ENCODE measurements at places on chromosomes 3 and 15.

- DNase-seq = no peak
These were observed 75.7 kb downstream of the EFL1 start for GRCh38 chr15:82186719-82187406.

DNA sequence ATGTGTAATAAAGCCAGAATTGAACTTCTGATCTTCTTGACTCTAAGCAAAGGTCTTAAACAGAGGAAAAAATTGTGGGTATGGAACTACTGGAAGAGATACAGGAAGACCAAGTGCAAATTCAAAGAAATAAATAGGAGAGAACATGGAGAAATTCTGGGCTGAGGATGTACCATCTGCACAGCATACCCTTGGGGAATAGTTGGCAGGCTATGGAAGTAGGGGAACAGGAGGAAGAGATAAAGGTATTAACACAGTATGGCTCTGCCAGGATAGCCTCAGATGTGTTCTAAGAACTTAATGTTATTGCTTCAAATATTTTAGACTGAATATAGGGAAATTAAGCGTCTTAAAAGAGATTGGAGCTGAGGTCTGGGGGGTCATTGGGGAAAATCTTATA lies 485.4 kb downstream of the CNTN3 start:
- no peak for DNase-seq

- DNase-seq = no peak
These were observed 61.5 kb upstream of the TPM1 start for GRCh38 chr15:62981071-62981470.

- DNase-seq = no peak
These were observed 157.7 kb upstream of the FAM3D start for GRCh38 chr3:58824285-58824684.

- DNase-seq = no peak
These were observed 68.2 kb downstream of the RAB11A start for GRCh38 chr15:65937476-65937875.

DNA sequence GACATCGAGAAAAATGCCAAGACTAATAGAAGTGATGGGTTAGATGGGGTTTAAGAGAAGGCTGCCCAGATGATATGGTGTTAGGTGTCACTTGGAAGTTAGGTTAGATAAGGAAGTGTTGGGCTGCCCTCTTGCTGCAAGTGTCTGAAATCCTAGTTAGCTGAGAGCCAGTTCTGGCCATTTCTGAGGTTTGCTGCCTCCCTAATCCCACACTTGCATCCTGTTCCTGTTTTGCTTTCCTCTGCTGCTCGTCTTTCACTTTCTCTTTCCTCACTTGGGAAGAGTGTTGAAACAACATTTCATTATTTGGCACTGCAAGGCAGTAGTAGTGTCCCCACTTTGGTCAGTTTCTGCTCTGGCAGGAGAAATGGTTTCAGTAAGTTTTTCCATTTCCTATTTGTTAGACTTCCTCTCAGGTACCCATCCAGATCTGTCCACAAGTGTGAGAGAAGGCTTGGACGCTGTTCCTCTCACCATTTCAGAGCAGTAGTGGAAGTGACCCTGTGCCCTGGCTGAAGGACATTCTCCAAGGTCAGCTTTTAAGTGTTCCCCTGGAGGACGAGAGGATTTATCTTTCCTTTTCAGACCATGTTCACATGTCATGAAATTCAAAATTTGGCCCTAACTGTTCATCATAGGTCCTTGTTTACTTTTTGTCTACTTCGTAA lies 93.3 kb downstream of the ADAMTSL3 start:
- no peak for DNase-seq

GRCh38 chr3:60036803-60037202 lies 987.0 kb upstream of the CFAP20DC start:
- DNase-seq = no peak

- no peak for DNase-seq
These were observed 14.3 kb upstream of the TNFAIP8L3 start for GRCh38 chr15:51108933-51109550.

DNA sequence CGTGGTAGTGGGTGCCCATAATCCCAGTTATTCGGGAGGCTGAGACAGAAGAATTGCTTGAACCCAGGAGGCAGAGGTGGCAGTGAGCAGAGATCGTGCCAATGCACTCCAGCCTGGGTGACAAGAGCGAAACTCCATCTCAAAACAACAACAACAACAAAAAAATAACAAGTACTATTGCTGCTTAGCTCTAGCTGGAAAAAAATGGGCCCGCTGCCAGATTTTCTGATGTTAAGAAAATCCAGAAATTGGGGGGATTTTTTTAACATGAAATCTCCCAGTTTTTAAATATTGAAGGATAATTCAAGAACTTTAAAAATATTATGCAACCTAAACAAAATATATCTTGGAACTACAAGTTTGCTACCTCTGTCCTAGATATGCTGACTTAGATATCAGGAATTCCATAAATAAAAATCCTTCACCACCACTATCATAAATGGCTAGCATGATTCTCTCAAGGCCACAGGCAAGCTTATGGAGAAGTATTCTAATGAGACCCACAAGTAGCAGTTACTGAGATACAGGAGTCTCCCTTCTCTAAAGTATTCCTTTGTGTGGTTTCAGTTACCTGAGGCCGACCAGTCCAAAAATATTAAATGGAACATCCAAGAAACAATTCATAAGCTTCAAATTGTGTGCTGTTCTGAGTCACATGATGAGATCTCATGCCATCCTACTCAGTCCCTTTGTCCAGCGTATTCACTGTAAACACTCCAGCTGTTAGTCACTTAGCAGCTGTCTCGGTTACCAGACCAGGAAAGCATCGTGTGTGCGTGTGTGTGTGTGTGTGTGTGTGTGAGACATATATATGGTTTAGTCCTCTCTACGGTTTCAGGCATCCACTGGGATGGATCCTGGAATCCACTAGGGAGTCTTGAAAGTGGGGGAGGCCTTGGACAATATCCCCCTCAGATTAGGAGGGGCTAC lies 277.2 kb downstream of the TBL1XR1 start:
- no peak for DNase-seq

DNA sequence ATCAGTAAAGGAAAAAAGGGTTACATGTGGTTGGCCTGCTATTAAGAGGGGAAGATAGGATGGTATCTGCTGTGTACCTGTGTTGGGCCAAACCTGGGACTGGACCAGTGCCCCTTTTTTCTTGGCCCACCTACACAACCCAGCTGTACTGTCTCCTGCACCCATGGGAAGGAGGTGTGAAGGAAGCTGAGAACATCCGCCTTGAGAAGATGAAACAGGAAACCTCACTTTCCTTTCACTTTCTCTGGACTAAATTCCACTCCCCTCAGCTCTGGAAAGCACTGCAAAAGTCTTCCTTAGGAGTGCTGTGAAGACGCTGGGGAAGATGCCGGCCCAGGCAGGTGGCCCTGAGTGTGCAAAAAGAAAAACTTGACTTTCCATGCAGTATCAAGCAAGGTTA lies 37.6 kb downstream of the LRRN1 start:
- DNase-seq = no peak

GRCh38 chr3:122572940-122573412 lies 4.5 kb upstream of the PARP15 start:
- DNase-seq = no peak

DNA sequence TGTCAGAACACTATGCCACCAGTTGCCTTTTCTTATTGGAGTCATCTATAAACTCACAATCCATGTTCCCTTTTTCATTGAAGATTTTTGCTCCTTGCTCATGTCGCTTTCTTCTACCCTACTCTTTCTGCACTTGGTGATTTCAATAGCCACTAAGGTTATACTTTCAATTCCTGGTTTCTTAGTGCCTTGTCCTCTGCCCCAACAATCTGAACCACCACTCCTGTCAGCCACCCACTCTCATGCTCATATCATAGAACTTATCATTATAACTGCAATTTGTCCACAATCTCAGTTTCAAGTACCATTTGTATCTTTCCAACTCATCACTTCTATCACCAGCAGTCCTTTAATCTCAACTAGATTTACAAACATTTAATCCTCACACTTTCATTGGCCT lies 10.0 kb upstream of the GRAMD1C start:
- no peak for DNase-seq

GRCh38 chr3:60144071-60144470 lies 1094.2 kb upstream of the CFAP20DC start:
- no peak for DNase-seq

DNA sequence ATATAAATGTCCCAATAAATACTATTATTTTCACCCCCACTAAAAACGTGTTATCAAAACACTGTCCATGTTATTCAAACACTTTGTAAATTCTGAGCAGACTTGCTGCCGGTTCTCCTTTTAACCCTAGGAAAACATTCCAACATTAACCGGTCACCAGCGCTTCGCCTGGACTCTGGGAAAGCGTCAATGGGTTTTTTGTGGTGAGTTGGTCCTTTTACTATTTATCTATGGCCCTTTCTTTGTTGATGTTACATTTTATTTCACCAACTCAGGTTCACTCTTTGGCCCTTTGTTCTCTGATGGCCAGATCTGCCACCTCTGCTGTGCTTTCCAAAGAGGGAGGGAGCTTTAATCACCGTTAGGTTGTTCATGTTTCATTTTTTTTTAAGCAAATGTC lies 4.1 kb upstream of the EOMES start:
- DNase-seq = no peak

DNA sequence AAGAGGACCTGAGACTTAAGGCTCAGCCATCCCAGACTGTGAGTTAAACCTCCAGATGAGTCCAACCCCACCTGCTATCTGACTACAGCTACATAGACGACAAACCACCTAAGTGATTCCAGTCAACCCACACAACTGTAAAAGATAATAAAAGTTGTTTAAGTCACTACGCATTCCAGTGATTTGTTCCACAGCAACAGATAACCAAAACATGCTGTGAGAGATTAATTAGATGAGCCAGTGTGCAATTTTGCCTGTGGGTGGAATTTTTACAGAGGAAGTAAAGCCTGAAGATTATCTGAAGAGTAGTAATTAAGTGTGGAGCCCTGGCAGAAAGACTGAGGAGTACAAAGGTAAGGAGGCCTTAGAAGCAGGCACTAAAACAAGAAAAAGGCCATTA lies 5.4 kb downstream of the BTBD1 start:
- no peak for DNase-seq

DNA sequence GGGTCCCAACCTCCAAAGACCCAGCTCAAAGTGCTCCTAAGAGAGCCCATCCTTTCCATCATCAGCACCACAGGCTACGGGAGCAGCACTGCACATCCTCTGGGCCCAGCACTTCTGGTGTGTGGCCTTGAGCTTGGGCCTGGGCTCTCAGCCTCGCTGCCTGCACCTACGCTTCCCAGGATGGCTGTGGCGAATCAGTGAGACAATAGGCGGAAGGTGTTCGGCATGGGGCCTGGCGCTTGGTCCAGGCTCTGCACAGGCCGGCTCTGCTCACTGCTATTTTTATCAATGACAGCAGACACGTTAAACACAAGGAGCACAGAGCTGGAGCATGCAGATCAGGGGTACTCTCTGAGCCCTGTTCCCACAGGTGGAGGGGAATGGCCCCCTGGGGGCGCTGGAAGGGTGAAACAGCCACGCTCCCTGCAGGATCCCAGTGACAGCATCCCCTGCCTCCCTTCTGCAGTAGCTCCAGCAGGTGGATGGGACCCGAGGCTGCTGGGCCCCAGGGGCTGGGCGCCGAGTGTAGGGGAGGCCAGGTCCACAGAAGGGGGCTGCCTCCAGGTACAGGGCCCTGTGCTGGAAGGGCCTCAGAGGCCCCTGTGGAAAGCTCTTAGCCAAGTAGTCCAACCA lies 90.0 kb upstream of the RPL32 start:
- no peak for DNase-seq

- peak; percentile 9 for DNase-seq
These were observed 36.3 kb upstream of the TMEM42 start for GRCh38 chr3:44825264-44825925.

GRCh38 chr3:124793054-124793739 lies 62.9 kb downstream of the UMPS start:
- DNase-seq = peak; percentile 63

- DNase-seq = no peak
These were observed 108.7 kb upstream of the UBE2E2 start for GRCh38 chr3:23094412-23094811.

DNA sequence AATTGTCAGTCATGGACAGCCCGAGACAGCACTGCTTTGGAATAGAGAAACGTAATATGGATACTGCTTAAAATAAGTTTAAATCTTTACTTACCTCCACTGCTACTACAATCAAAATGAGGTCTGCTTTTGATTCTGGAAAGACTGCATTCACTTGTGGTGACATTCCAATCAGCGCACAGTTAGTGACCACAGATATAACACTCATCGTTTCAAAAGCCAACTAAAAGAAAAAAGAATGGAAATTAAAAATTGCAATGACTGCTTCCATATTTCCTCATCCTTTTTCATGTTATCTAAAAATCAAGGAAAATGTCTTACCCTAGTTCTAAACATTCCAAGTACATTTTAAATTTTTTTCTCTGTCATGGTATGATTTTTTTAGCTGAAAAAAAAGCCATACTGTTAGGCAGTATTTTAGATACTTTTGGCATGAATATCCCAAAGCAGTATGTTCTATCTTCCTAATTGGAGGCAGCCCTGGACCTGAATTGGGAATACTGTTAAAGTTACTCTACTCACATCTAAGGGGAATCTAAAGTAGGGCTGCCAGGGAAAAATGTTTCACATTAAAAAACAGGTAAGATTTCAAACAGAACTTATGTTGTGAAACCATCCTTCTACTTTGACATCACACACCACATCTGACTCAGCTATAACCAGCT lies 72.1 kb downstream of the ANO10 start:
- DNase-seq = no peak

DNA sequence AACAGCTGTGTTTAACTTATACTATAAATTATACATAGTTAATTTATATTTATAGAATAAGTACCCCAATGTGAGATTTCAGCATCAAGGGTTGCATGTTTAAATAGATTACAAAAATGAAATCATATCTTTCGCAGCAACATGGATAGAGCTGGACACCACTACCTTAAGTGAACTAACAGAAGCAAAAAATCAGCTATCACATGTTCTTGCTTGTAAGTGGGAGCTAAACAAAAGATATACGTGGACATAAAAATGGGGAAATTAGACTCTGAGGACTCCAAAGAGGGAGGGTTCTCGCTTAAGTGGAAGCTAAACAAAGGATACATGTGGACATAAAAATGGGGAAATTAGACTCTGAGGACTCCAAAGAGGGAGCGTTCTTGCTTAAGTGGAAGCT lies 626.5 kb upstream of the DPPA4 start:
- no peak for DNase-seq

- no peak for DNase-seq
These were observed 41.7 kb downstream of the TCF12 start for GRCh38 chr15:56960116-56960515.

GRCh38 chr15:25850154-25851111 lies 12.7 kb downstream of the ATP10A start:
- DNase-seq = no peak

DNA sequence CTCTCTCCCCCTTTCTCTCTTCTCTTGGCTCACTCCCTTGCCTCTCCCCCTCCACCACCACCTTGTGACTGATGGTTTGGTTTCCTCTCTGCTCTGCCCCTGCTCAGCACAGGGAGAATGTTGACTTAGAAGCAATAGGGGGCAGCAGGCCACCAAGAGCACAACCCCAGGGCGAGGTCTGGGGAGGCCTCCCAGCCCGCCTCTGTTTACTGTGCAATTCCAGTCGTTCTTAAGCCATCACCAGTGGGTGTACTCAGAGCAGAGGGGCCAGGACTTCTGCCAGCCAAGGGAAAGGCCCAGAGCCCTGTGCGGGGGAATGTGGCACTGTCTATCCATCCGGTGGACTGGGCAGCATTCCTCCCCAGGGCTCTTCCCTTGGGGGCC lies 5.7 kb upstream of the APEH start:
- no peak for DNase-seq

Data from keratinocyte (primary cell).